ENCODE measurements at places on chromosomes 1 and 21. TPM values are rescaled to one million over a fixed set of nuclear protein-coding genes. Genes with fewer than 3 reads are reported as not detected.
A peak's percentile ranks its signal among the peaks of the same experiment; 100 is the strongest.

SLC41A1 gene
- 27.4 TPM for total RNA-seq

- H3K27ac ChIP-seq = peak overlapping the region; percentile 23
- peaks cover 34% of the 10 kb centered on the region for H3K4me1 ChIP-seq
- H3K27me3 ChIP-seq = no peaks in the 10 kb centered on the region
- peak; percentile 46 for DNase-seq
- no peaks in the 10 kb centered on the region for H3K36me3 ChIP-seq
Observed at GRCh38 chr1:27602462-27603308, 1.3 kb downstream of the AHDC1 start.

CD247 gene
- 385 TPM for total RNA-seq

GRCh38 chr21:40985370-40985769 lies 138.4 kb upstream of the DSCAM start:
- no peaks in the 10 kb centered on the region for H3K4me1 ChIP-seq
- no peak overlapping the region for H3K27ac ChIP-seq
- no peaks in the 10 kb centered on the region for H3K36me3 ChIP-seq
- no peaks in the 10 kb centered on the region for H3K27me3 ChIP-seq

WNT9A gene
- 0.29 TPM for total RNA-seq

S100A9 gene
- 0.98 TPM for total RNA-seq

DNA sequence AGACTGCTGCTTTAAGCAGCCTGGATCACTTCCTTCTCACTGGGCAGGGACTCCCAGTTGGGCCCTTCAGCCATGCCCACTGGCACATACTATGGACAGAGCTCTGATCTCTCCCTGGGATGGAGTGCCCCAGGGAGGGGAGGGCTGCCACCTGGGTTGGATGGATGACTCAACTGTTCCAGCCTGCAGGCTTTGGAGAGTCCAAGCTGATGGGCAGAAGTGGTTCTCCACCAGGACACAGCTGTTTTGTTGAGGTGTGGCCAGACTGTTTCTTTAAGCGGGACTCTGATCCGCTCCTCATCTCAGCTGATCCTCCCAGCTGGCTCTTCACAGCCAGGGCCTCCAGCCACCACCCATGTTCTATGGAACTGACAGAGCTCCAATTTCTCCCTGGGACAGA lies 166.9 kb downstream of the MAGI3 start:
- no peaks in the 10 kb centered on the region for H3K4me1 ChIP-seq
- H3K4me3 ChIP-seq = no peak overlapping the region
- H3K27me3 ChIP-seq = no peaks in the 10 kb centered on the region
- DNase-seq = no peak
- H3K27ac ChIP-seq = no peak overlapping the region

LCE3E gene
- not detected for total RNA-seq

GRCh38 chr1:210250665-210250997 lies 18.0 kb downstream of the SERTAD4 start:
- peaks cover 5% of the 10 kb centered on the region for H3K27me3 ChIP-seq
- no peak overlapping the region for H3K4me3 ChIP-seq
- DNase-seq = no peak
- no peak overlapping the region for H3K27ac ChIP-seq
- no peaks in the 10 kb centered on the region for H3K36me3 ChIP-seq

CXADR gene
- total RNA-seq = 0.95 TPM

ALG14 gene
- total RNA-seq = 1.7 TPM

DNA sequence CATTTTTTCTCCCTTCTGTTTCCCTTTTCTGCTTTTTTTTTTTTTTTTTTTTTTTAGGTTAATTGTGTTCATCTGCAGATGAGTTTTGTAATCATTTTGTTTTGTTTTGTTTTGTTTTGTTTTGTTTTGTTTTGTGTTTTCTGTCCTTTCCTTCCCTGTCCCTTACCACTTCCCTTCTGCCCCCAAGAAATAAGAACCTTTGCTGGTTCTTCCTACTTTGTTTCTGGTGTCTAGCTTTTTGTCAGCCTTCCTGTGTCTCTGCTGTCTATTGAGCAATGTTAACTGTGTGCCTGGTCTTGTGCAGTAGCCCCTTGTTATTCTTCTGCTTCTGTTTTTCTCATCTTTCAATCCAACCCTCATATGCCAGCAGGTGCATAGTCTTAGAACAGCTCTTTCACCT lies 46.0 kb downstream of the MPZL1 start:
- DNase-seq = no peak
- H3K36me3 ChIP-seq = peaks cover 2% of the 10 kb centered on the region
- H3K4me1 ChIP-seq = no peaks in the 10 kb centered on the region
- H3K27me3 ChIP-seq = no peaks in the 10 kb centered on the region

DNA sequence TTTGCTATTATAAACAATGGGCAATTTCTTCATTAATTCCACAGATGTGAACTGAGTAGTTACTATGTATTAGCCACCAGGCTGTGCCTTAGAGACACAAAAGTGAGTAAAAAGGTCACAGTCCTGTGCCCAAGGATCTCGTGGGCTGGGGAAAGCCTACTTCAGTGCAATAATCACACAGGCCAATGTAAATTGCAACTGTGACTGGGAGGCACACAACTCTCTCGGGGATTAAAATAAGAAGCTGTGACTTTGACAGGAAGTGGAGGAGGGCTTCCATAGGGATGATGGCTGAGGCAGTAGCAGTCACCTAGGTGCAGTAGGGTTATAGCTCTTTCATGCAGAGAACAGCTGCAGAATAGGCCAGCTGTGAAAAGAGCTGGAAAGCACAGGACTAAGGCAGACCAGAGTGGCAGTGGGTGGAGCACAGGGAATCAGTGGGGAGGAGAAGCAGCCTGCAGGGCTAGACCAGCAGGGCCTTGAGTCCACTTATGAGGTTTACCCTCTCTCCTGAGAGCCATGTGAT lies 121.9 kb downstream of the MAB21L3 start:
- no peaks in the 10 kb centered on the region for H3K36me3 ChIP-seq
- no peak overlapping the region for H3K27ac ChIP-seq
- no peak overlapping the region for H3K4me3 ChIP-seq
- peak; percentile 5 for DNase-seq

DNA sequence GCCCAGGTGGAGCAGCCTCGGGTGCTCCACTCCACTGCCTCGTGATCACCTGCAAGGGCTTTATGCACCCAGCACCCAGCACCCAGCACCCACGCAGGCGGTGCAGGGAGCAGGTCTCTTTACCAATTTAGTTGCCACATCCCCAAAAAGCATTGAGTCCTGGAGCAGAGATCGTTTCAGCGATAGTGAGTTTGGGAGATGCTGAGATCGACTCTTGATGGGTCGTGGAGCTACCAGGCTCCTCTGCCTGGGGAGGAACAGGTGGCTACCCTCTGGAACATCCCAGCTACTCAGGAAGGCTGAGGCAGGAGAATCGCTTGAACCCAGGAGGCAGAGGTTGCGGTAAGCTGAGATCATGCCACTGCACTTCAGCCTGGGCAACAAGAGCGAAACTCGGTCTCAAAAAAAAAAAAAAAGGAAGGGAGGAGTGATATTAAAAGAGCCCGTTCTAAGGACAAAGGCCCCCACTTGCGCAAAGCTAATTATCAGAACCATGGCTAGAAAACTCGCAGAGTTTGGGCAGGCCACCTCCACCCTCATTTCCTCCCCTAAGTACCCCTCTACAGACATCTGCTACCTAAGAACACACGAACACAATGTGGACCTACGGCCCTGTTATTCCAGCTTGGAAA lies 106.5 kb upstream of the SLC45A1 start:
- H3K4me1 ChIP-seq = peaks cover 6% of the 10 kb centered on the region
- peaks cover 54% of the 10 kb centered on the region for H3K27me3 ChIP-seq
- H3K27ac ChIP-seq = no peak overlapping the region
- no peak for DNase-seq

DNA sequence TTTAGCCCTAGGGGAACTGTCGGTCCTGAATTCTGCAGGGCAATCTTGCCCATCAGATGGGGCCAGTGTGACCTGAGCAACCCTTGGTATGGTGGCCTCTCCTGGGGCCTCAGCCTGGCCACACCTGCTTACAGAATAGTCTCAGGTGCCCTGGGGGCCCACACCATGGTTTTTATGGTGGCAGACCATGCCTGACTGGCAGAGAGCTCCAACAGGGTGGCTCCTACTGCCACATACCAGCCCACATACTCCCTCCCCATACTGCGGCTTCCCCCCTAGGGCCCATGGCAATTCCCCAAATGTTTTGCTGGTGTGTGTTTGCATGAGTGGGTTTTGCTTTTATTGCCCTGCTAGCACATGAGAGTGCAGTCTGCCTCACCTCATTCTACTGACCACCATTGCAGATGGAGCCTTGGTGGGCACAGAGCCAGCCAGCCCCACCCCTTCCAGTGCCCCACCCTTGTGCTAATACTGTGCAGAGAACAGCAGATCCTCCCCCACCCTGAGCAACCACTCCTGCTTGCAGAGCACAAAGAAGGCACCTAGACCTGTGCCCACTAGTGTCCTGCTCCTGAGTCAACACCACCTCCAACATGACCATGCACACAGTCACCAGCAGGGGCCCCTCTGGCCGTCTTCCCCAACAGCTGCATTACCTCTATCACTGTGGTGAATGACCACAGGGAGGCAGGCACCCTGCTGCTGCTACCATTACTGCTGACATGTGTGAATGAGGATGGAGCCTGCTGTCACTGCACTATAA lies 86.8 kb downstream of the GDAP2 start:
- no peak for DNase-seq
- no peaks in the 10 kb centered on the region for H3K4me1 ChIP-seq
- no peaks in the 10 kb centered on the region for H3K36me3 ChIP-seq

GORAB gene
- total RNA-seq = 14.9 TPM

SH2D5 gene
- total RNA-seq = 0.07 TPM

GRCh38 chr1:184649451-184649888 lies 105.2 kb downstream of the EDEM3 start:
- no peak overlapping the region for H3K27ac ChIP-seq
- DNase-seq = no peak
- no peaks in the 10 kb centered on the region for H3K36me3 ChIP-seq
- H3K4me1 ChIP-seq = no peaks in the 10 kb centered on the region

GRCh38 chr21:28588997-28589396 lies 403.7 kb downstream of the LTN1 start:
- no peaks in the 10 kb centered on the region for H3K4me1 ChIP-seq
- DNase-seq = no peak
- no peaks in the 10 kb centered on the region for H3K27me3 ChIP-seq
- no peaks in the 10 kb centered on the region for H3K36me3 ChIP-seq

DNA sequence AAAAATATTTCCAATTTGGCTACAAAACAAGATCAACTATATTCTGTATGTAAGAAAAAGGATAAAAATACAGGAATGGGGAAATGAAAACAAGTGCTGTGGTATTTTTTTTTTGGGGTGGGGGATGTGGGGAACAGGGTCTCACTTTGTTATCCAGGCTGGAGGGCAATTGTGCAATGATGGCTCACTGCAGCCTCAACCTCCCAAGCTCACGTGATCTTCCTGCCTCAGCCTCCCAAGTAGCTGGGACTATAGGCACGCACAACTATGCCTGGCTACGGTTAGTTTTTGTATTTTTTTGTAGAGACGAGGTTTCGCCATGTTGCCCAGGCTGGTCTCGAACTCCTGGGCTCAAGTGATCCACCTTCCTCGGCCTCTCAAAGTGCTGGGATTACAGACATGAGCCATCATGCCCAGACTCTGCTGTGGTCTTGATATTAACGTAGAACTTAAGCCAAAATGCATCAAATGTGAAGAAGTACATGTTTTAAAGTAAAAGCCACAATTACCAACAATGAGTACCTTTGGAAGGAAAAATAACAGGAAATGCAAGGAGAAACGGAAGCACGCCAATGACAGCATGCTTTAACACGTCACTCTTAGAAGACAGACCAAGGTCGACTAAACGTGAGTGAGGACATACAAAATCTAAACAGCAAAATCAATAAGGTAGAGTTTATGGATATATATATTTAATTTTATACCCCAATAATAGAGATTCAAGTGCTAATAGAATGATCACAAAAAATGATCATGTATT lies 8.8 kb upstream of the ABCB10 start:
- DNase-seq = no peak
- H3K36me3 ChIP-seq = no peaks in the 10 kb centered on the region
- H3K27ac ChIP-seq = no peak overlapping the region
- no peak overlapping the region for H3K4me3 ChIP-seq
- no peaks in the 10 kb centered on the region for H3K27me3 ChIP-seq
- no peaks in the 10 kb centered on the region for H3K4me1 ChIP-seq

DNA sequence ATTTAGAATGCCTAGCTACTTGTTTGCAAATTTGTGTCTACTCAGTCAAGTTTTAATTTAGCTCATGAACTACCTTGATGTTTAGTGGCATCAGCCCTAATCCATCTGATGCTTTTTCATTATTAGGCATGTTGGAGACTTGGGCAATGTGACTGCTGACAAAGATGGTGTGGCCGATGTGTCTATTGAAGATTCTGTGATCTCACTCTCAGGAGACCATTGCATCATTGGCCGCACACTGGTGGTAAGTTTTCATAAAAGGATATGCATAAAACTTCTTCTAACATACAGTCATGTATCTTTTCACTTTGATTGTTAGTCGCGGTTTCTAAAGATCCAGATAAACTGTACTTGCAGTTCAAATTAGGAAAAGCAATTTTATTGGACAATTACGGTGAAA lies 7.6 kb downstream of the SOD1 start:
- peaks cover 8% of the 10 kb centered on the region for H3K36me3 ChIP-seq
- peaks cover 24% of the 10 kb centered on the region for H3K4me1 ChIP-seq
- DNase-seq = no peak
- H3K27ac ChIP-seq = no peak overlapping the region
- H3K4me3 ChIP-seq = no peak overlapping the region
- H3K27me3 ChIP-seq = no peaks in the 10 kb centered on the region

- H3K4me3 ChIP-seq = no peak overlapping the region
Observed at GRCh38 chr21:36245649-36246048, 74.3 kb upstream of the MORC3 start.

DNA sequence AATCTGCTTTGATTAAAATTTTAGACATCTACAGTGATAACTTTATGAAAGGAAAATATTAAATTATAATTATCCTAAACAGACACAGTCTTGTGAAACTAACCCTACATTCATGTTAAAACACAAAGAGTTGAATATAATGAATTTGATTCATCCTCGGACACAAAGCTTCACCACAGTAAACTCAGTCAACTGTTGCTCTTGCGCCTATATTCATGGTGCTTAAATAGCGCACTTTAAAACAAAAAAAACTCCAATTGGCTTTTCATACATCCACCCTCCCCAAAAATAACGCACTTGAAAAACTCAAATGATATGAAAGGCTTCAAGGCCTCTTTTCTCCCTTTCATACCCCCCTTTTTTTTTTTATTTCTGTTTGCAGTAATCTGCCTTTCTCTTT lies 260.3 kb downstream of the FAF1 start:
- no peak overlapping the region for H3K27ac ChIP-seq
- no peak for DNase-seq
- no peaks in the 10 kb centered on the region for H3K36me3 ChIP-seq
- no peaks in the 10 kb centered on the region for H3K4me1 ChIP-seq
- no peaks in the 10 kb centered on the region for H3K27me3 ChIP-seq
- no peak overlapping the region for H3K4me3 ChIP-seq

AADACL3 gene
- not detected for total RNA-seq

GPR52 gene
- total RNA-seq = 11.9 TPM

- no peaks in the 10 kb centered on the region for H3K36me3 ChIP-seq
- H3K4me3 ChIP-seq = no peak overlapping the region
- no peaks in the 10 kb centered on the region for H3K27me3 ChIP-seq
- no peak for DNase-seq
- H3K4me1 ChIP-seq = no peaks in the 10 kb centered on the region
Observed at GRCh38 chr1:208967334-208967733, 616.2 kb upstream of the CAMK1G start.

GRCh38 chr1:172742599-172743500 lies 83.9 kb downstream of the FASLG start:
- no peaks in the 10 kb centered on the region for H3K36me3 ChIP-seq
- no peak overlapping the region for H3K4me3 ChIP-seq
- no peak overlapping the region for H3K27ac ChIP-seq

FCRL1 gene
- 3.3 TPM for total RNA-seq

FCRL4 gene
- total RNA-seq = not detected

- H3K27me3 ChIP-seq = no peaks in the 10 kb centered on the region
- peak; percentile 1 for DNase-seq
- H3K4me1 ChIP-seq = peaks cover 15% of the 10 kb centered on the region
Observed at GRCh38 chr1:121586369-121587229, 401.8 kb downstream of the SRGAP2C start.

RUNX3 gene
- 140 TPM for total RNA-seq
